ENCODE measurements at places on chromosomes 6 and 20.

GRCh38 chr6:43386492-43386891, 17.0 kb upstream of the ZNF318 start:
- DNase-seq = no peak

- DNase-seq = no peak
Measured at GRCh38 chr6:141118991-141119390, 1013.7 kb upstream of the GJE1 start.

DNA sequence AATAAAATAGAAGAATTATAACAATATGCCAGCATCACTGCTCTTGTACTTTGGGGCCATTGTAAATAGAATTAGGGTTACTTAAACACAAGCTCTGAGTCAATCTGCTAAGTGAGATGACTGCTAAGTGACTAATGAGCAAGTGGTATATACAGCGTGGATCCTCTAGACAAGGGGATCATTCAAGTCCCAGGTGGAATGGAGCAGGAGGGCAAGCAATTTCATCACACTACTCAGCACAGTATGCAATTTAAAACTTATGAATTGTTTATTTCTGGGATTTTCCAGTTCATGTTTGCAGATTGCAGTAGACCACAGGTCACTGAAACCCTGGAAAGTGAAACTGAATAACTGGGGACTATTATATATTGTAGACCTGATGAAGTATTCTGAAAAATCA, 235.3 kb downstream of the BTBD3 start:
- no peak for DNase-seq

- DNase-seq = peak; percentile 29
Measured at GRCh38 chr6:134282816-134283215, 35.1 kb downstream of the SGK1 start.

DNA sequence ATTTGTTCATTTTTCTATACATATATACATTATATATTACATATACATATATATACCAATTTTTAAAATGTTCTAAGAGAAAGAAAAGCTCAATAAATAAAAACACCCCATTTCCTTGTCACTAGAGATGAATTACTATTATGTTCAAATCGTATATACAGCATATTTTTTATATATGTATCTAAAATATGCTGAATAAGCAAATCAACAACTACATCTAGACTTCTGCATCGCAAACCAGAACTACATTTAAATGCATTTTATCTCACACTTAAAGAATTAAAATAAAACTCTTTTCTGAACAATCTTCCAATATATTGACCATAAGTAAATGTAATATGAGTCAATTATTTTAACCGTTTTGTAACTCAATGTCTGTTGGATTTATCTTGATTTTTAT, 133.9 kb downstream of the LAMA2 start:
- no peak for DNase-seq

- no peak for DNase-seq
Measured at GRCh38 chr6:69973763-69974162, 107.4 kb downstream of the COL19A1 start.

GRCh38 chr6:5102267-5102970, 17.3 kb downstream of the PPP1R3G start:
- no peak for DNase-seq

- DNase-seq = no peak
Measured at GRCh38 chr6:33906439-33906838, 102.6 kb upstream of the MLN start.

- DNase-seq = peak; percentile 52
Measured at GRCh38 chr6:140670021-140670420, 1295.6 kb upstream of the CITED2 start.

GRCh38 chr20:48457193-48458002, 370.4 kb downstream of the PREX1 start:
- no peak for DNase-seq

DNA sequence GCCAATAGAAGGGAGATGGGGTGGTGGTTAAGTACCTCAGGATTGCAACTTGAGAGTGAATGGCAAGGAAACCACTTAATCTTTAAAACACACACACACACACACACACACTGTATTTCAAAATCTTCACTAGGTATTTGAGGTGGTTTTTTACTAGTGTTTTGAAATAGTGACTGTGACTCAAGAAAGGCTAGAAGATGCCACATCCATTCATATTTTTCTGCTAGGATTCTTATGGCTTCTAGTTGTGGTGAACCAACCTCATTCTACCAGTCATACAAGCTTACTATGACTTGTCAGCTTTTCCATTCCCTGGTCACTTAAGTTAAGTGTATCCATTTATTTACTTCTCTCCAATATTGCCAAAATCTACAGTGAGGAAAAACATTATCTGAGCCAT, 519.4 kb upstream of the JAG1 start:
- DNase-seq = peak; percentile 72

DNA sequence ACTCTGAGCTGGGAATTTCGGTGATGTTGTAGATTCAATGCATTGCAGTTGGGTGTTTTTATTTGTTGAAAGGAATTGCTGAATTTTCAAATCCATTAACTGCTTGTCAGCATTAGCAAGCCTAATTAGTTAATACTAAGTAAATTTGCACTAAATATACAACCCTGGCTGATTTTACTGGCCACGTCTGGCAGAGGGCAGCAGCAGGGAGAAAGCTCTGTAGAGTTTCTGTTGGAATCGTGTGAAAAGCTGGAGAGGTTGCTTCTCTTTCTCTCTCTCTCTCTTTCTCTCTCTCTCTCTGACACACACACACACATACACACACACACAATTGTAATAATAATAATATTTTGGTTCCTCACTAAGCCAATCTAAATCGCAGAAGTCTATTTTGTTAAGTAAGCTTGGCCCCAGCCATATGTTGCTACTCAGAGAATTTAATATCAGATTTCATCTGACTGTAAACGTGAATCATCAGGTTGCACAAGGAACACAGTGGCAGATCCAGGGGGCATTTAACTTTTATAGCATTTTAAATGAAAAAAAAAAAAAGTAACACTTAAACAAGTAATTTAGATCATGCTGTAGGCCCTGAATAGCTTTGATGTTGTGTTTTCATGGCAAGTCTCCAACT, 289.5 kb downstream of the ESR1 start:
- DNase-seq = peak; percentile 84

- no peak for DNase-seq
Measured at GRCh38 chr20:37573626-37574198, 46.0 kb upstream of the BLCAP start.

DNA sequence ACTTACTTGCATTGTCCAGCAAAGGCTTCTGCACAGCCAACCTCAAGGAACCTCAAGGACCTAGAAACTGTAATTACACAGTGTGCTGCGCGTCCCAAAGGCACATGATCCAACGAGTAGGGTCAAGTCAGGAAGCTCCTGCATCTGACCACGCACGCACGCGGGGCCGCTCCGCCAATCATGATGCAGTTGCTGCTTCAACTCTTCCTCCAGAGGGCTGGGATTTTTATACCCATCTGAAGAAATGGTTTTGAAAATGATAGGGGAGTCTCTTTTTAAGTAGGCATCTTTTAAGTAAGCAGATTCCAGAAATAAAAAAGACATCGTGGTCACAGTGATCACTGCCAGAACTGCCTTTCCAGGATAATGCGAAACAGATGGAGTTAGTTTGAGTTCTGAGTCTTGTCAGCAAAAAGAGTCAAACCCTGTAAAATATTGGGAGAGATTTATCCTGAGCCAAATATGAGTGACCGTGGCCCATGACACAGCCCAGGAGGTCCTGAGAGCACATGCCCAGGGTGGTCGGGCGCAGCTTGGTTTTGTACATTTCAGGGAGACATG, 34.0 kb downstream of the KIF25 start:
- DNase-seq = peak; percentile 63

GRCh38 chr6:25303254-25303653, 24.1 kb downstream of the CARMIL1 start:
- no peak for DNase-seq

GRCh38 chr20:3800256-3800877, 4.3 kb downstream of the CDC25B start:
- DNase-seq = no peak

- DNase-seq = peak; percentile 31
Measured at GRCh38 chr20:51758978-51759544, 9.1 kb downstream of the ATP9A start.

- no peak for DNase-seq
Measured at GRCh38 chr6:41442800-41443501, 103.2 kb upstream of the FOXP4 start.

DNA sequence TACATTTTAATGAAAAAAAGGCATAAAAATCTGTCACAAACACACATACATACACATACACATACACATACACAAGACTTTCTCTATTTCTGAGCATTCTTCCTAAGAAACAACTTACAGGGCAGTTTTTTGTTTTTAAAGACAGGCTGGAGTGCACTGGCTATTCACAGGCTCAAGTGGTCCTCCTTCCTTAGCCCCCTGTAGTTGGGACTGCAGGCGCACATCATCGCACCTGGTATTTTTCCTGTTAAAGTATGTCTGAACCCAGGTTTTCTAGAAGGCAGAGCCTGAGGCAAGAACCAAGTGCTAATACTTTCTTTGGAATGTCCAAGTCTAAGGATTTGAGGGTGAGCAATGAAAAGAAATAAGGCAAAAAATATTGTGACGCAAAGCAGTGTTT, 41.3 kb upstream of the ELOVL5 start:
- DNase-seq = no peak

GRCh38 chr6:3405182-3405518, 51.7 kb downstream of the SLC22A23 start:
- DNase-seq = peak; percentile 64

DNA sequence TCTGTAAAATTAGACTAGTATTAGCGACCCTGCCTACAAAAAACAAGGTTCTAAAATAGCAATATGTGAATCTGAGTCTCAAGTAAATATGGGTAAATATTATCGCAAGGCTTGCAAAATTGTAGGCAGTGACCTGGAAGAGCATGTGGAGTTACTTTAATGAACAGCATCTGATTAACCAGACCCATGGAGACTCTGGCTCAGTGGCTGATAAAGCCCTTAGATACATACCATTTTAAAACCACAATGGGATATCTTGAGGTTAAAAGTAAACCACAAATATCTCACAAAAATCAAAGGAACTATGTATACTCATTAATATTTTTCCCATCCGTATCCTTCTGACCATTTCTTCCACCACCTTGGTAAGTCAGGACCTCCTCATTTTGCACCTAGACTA, 187.0 kb downstream of the MTFR2 start:
- DNase-seq = peak; percentile 55

DNA sequence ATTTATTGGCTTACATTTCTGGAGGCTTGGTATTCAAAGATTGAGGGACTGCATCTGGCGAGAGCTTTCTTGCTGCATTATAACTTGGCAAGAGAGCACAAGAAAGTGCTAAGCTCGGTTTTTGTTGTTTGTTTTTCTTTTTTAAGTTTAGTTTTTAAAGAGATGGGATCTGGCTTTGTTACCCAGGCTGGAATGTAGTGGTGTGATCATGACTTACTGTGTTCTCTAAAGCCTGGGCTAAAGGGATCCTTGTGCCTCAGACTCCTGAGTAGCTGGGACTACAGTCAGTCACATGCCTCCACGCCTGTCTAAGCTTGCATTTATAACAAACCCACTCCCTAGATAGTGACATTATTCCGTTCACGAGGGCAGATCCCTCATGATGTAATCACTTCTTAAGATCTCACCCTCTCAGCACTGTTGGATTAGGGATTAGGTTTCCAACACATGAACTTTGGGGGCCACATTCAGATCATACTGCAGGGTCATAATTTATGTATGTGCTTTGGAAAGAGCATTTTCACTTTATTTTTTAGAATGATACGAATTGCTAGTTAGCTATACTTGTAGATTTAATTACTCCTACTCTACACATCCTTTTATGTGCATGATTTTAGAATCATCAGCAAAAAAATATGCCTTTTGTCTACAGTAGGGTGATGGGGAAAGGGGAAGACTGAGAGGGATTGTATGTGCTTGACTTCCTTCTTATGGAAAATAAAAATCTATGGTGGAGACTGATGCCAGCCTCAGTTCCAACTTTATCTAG, 167.8 kb downstream of the JARID2 start:
- DNase-seq = peak; percentile 22

- peak; percentile 73 for DNase-seq
Measured at GRCh38 chr20:53643031-53643832, 49.6 kb upstream of the ZNF217 start.

GRCh38 chr6:33313709-33314514, at the start of gene TAPBP:
Gene TAPBP, minus strand, starts transcription at chr6:33314078. Its CDS starts 37 bp downstream, at chr6:33314041.
- DNase-seq = peak; percentile 72

GRCh38 chr20:52785679-52786078, 186.5 kb upstream of the TSHZ2 start:
- DNase-seq = no peak

GRCh38 chr20:2705931-2706645, 13.5 kb downstream of the EBF4 start:
- no peak for DNase-seq

GRCh38 chr6:68635412-68635705, 277 bp downstream of the ADGRB3 start:
- DNase-seq = no peak

GRCh38 chr6:26268659-26269402, 96.2 kb upstream of the BTN3A2 start:
- peak; percentile 66 for DNase-seq

GRCh38 chr20:47502271-47503239, 868 bp downstream of the NCOA3 start:
- DNase-seq = peak; percentile 63

- no peak for DNase-seq
Measured at GRCh38 chr6:147023148-147023547, 181.1 kb upstream of the STXBP5 start.

- no peak for DNase-seq
Measured at GRCh38 chr6:85127168-85127498, 322.8 kb upstream of the NT5E start.

GRCh38 chr20:23039136-23039875, 4.2 kb downstream of the SSTR4 start:
- DNase-seq = no peak

DNA sequence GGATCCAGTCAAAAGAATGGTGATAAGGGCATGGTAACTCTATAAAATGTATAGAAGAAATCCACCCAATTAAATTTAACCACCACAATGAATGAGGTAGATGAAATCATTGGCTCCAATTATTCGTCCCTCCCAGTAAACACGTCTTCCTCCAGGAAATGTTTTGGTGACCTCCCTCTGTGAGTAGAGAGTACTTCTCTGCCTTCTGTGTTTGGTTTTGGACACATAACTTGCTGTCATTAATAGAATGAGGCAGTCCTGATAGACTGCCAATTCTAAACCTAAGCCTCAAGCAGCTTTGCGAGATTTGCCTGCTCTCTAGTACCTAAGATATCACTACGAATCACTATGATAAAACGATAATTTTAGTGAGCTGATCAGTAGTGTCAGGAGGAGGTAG, 632.8 kb downstream of the HDGFL1 start:
- DNase-seq = no peak

GRCh38 chr6:5071216-5071615, 13.9 kb upstream of the PPP1R3G start:
- no peak for DNase-seq

All from cardiac fibroblast (primary cell).